ENCODE measurements at places on chromosomes 13 and 19. TPM values are rescaled to one million over a fixed set of nuclear protein-coding genes. Genes with fewer than 3 reads are reported as not detected.

Gene BLVRB
- 235 TPM for polyA plus RNA-seq

Gene LGALS14
- polyA plus RNA-seq, result not detected

Gene CRX
- not detected for polyA plus RNA-seq

Gene ZNF71
- polyA plus RNA-seq, result 3.4 TPM

Gene FCGBP
- 16.7 TPM for polyA plus RNA-seq

Gene CEACAM1
- 6.0 TPM for polyA plus RNA-seq

Gene KIR2DL1
- not detected for polyA plus RNA-seq

Gene ONECUT3
- not detected for polyA plus RNA-seq

Gene PSPN
- polyA plus RNA-seq, result 0.37 TPM

Gene CEACAM7
- polyA plus RNA-seq, result 0.23 TPM

Gene BEST2
- not detected for polyA plus RNA-seq

Gene POU2F2
- polyA plus RNA-seq, result 0.67 TPM

Gene ZIK1
- polyA plus RNA-seq, result 1.3 TPM

Gene SPACA4
- not detected for polyA plus RNA-seq

Gene ZNF221
- polyA plus RNA-seq, result 0.67 TPM

Gene BRD4
- polyA plus RNA-seq, result 12.5 TPM

Gene ATP4A
- polyA plus RNA-seq, result 1.2 TPM

Gene POU4F1
- polyA plus RNA-seq, result not detected

Gene TJP3
- 7.4 TPM for polyA plus RNA-seq

Measured in adipose tissue (tissue), 3 donors.